ENCODE measurements at places on chromosomes 3 and 15.

GRCh38 chr3:70333080-70333479 is 20.6 kb upstream of the MDFIC2 start:
- no peak overlapping the region for H3K4me3 ChIP-seq
- H3K4me1 ChIP-seq, result no peaks in the 10 kb centered on the region
- no peaks in the 10 kb centered on the region for H3K27me3 ChIP-seq
- no peaks in the 10 kb centered on the region for H3K36me3 ChIP-seq
- no peak for DNase-seq

- DNase-seq, result no peak
- no peaks in the 10 kb centered on the region for H3K4me1 ChIP-seq
- no peaks in the 10 kb centered on the region for H3K27me3 ChIP-seq
- no peaks in the 10 kb centered on the region for H3K36me3 ChIP-seq
Measured at GRCh38 chr3:115165266-115165665, 18.2 kb upstream of the ZBTB20 start.

GRCh38 chr15:94231723-94232468 is 535 bp downstream of the MCTP2 start:
- H3K27ac ChIP-seq, result peak overlapping the region; percentile 96
- peak; percentile 55 for DNase-seq
- peaks cover 37% of the 10 kb centered on the region for H3K4me1 ChIP-seq

DNA sequence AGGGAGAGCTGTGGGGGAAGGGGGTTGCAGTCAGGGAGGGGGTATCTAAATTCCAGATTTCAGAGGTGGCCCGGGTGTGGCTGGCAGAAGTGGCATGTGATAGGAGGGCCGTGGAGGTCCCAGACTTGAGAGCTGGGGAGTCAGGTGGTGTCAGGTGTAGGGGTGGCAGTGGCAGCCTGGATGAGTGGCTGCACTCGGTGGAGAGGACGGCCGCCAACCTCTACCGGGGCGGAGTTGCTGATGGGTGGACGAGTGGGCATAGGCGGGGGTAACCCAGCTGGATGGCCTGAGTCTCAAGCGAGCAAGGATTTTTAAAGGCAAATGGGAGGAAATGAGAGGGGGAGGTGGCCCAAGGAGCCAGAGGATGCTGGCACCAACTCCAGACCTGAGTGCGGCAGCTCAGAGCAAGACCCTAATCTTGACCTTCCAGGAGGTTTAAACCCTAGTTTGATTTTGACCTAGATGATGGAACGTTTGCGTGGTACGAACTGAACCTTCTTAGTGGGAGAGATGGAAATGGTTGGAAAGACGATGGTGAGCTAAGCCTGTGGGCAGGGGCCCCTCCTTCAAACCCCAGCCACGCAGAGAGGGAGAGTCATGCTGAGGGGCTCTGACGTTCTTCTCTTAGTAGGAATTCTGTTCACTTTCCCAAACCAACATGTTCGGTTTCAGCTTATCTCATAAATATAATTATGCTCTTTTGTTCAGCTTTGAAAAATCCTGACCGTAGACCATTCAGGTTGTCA is 8.0 kb downstream of the TRAK1 start:
- H3K27me3 ChIP-seq, result no peaks in the 10 kb centered on the region
- H3K4me1 ChIP-seq, result peaks cover 9% of the 10 kb centered on the region
- no peak overlapping the region for H3K27ac ChIP-seq
- H3K36me3 ChIP-seq, result no peaks in the 10 kb centered on the region
- no peak overlapping the region for H3K4me3 ChIP-seq

DNA sequence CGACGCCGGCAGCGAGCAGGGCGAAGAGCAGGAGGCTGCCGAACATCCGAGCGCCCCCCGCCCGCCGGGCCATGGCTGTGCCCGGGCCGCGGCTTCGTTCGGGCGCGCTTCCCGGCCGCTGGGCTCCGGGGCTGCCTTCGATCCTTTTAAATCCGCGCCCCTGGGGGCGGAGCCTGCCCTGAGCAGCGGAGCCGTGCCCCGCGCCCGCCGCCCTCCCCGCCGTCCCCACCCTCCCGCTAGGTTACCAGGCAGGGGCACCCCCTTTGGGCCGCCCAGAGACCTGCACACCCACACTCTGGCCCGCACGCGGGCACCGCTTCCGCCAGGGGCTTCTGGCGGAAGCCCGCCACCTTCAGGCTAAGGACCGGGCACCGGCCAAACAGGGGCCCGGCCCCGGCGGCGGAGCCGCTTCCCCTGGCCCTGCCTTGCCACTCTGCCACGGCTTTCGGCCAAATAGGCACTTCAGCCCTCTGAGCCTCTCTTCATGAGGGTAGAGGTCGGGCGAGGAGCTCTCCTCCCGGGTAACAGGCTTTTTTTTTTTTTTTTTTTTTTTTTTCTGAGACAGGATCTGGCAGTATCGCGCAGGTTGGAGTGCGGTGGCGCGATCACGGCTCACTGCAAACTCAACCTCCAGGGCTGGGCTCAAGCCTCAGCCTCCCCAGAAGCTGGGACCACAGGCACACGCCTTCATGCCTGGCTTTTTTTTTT is at the start of gene NMB:
Gene NMB (minus strand): TSS at position 120 of the 708 bp plus-strand sequence. CDS start 47 bp downstream, at position 73.
- H3K4me3 ChIP-seq, result peak within 1 kb of the TSS; percentile 19
- DNase-seq, result peak; percentile 87
- H3K27me3 ChIP-seq, result no peaks in the 10 kb centered on the region

DNA sequence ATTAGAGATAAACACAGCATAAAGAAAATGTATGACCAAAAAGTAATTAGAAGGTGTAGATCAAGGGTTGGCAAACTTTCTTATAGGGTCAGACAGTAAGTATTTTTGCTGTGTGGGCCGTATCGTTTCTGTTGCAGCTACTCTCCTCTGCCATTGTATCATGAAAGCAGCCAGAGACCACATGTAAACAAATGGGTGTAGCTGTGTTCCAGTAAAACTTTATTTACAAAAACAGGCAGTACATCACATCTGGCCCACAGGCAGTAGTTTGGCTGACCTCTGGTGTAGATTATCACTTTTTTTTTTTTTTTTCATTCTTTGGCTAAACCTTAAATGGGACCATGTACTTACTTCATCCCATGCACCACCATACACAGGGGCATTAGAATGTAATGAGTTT is 190.8 kb downstream of the MBNL1 start:
- H3K4me1 ChIP-seq, result peaks cover 8% of the 10 kb centered on the region
- H3K27me3 ChIP-seq, result no peaks in the 10 kb centered on the region
- DNase-seq, result no peak
- H3K27ac ChIP-seq, result no peak overlapping the region

- no peak overlapping the region for H3K27ac ChIP-seq
- no peak overlapping the region for H3K4me3 ChIP-seq
- DNase-seq, result peak; percentile 34
- no peaks in the 10 kb centered on the region for H3K4me1 ChIP-seq
- no peaks in the 10 kb centered on the region for H3K27me3 ChIP-seq
- no peaks in the 10 kb centered on the region for H3K36me3 ChIP-seq
Measured at GRCh38 chr3:70358978-70359580, 46.6 kb upstream of the MDFIC2 start.

GRCh38 chr3:30502742-30503073 is 103.7 kb upstream of the TGFBR2 start:
- H3K4me3 ChIP-seq, result no peak overlapping the region
- H3K36me3 ChIP-seq, result no peaks in the 10 kb centered on the region
- no peak for DNase-seq
- H3K4me1 ChIP-seq, result no peaks in the 10 kb centered on the region
- H3K27ac ChIP-seq, result no peak overlapping the region

DNA sequence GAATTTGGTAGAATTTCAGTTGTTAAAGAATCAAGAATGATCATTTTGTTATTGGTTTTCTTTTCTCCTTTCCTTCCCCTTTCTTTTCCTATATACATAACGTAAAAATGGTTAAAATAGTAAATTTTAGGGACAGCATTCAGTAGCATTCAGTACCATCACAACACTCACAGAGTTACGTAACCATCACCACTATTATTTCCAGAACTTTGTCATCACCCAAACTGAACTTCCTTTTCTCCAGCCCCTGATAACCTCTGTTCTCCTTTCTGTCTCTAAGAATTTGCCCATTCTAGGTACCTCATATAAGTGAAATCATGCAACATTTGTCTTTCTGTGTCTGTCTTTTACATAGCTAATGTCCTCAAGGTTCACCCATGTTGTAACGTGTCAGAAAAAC is 165.3 kb downstream of the AKAP13 start:
- no peak for DNase-seq
- H3K4me3 ChIP-seq, result no peak overlapping the region
- no peaks in the 10 kb centered on the region for H3K27me3 ChIP-seq
- no peaks in the 10 kb centered on the region for H3K36me3 ChIP-seq
- H3K4me1 ChIP-seq, result peaks cover 32% of the 10 kb centered on the region
- no peak overlapping the region for H3K27ac ChIP-seq
